ENCODE measurements at places on chromosomes 5 and 9.

- DNase-seq: no peak
Measured at GRCh38 chr5:55320571-55320970, 12.8 kb downstream of the MTREX start.

DNA sequence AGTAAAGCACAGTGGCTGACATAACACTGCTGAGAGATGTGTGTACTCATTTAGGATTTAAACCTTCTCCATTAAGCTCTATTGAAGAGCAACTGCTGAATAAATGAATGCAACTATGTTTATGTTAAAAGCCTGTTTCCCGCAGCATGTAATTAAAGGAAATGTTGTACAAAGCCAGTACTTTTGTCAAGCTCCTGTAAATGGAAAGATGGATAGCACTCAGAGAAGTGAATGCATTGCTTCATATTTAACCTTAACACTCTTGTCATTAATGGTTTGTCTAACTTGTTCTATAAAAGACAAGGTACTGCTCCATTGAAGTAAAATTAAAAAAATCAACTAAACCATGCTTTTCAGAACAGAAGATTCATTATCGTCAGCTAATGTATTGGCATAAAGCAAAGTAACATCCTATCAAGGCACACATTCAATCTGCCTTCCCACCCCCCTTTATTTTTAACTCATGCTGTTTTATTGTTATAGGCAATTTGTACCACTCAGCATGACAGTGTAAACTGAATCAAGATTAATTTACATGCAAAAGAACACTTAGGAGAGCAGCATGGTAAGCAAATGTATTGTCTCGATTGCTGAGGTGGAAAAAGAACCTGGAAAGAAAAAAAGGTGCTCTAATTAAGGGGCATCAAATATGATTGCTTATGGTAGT, 240.9 kb upstream of the TBCA start:
- DNase-seq: no peak

DNA sequence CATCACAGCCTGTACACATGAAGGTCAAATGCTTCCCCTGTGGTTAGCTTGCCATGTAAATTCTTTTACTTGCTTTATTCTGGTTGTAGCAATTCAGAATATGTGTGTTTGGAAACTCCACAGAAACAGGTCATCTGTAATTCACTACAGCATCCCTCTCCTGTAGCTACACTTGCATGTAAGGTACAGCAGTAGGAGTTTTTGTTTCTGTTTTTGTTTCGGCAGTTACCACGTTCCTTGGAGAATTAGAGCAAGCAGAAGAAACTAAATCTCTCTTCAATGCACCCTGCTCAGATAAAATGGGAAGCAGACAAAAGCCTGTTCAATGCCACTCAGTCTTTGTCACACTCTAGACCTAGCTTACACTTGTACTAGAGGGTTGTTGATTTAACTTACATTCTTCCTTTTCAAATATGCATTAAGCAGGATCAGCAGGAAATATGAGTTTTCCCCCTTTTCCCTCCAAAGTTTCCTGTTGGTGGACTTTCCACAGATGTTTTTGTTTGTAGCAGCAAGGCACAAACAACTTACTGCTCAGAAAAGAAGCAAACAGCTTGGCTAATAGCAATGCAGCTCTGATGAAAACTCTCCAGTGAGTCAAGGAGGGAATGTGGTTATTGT, 80.9 kb downstream of the YIPF5 start:
- DNase-seq: no peak

DNA sequence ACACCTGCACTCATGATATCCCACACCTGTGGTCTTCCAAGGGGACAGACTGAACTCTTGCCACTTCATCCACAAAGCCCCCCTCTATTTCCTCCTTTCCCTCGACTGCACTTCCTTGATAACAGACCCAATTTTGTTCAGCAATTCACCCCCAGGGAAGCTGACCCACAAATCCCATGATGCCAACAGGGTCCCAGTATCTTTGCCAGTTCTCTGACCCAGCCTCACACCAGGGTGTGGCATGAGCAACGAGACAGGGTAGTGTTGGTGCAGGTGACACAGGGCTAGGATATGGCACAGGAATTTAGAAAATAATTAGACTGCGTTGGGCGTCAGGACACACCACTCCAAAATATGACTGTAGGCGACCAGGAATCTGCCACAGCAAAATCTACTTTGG, 30.2 kb upstream of the KCNIP1 start:
- DNase-seq: no peak

DNA sequence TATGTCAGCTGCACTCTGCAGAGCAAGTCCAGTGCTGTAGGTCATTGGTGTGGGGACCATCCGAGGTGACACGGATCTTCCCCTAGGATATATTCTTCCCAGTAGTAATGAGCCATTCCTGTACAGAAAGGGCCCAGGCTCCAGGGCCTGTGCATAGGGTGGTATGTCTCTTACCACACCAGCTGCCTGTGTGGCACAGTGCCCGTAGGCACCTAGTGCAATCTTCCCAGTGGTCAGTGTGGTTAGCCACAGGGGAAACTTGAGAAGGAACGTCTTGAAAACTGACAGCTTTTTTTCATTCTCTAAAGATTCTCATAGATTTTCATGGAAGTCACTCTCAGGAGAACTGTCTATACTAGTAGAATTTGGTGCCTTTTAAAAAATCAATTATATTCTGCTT, 39.8 kb downstream of the CYSTM1 start:
- DNase-seq: no peak

DNA sequence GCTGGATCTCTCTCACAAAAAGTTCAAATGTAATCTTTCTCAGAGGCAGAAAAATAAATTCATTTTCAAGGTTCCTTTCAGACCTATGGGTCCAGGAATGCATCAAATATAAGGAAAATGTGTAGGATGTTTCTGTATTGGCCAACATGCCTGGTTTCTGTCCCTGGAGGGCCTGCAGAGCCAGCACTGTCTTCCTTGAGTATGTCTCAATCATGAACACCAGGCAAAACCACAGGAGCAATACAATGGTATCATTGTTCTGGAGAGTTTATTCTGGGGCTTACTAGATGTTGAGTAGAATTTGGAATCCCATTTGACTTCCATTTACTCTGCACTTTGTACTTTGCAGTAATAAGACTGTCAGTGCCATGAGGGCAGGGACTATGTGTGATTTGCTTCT, 23.5 kb downstream of the INSYN2B start:
- no peak for DNase-seq

DNA sequence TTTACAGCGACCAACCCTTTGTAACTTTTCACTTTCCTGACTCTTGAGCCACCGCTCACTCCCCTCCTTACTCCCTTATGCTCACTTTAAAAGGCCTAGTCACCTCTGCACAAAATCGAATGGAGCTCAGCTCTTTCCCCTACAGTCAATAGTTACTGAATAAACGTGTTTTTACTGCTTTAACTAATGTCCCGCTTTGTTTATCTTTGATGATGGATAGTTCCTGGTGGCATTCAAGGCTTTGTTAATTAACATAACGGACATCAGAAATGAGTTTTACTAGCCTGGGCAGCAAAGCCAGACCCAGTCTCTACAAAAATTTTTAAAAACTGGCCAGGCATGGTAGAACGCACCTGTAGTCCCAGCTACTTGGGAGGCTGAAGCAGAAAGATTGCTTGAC, 5.0 kb downstream of the SERINC5 start:
- no peak for DNase-seq

DNA sequence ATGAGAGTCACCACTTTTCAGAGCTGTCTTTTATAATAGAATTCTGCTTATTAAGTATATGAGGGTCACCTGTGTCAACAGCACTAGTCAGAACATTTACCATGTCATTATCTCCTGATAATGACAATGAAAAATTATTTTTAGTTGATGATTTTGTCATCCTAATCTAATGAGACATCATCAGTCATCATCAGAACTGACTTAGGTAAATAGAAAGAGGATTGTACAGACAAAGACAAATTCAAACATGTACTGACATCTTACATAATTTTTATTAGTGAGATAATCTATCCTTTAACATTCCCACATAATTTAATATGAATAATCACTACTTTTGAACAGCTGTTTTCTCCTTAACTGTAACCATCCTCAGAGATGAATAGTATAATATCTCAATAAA, 22.6 kb downstream of the CDH9 start:
- no peak for DNase-seq

DNA sequence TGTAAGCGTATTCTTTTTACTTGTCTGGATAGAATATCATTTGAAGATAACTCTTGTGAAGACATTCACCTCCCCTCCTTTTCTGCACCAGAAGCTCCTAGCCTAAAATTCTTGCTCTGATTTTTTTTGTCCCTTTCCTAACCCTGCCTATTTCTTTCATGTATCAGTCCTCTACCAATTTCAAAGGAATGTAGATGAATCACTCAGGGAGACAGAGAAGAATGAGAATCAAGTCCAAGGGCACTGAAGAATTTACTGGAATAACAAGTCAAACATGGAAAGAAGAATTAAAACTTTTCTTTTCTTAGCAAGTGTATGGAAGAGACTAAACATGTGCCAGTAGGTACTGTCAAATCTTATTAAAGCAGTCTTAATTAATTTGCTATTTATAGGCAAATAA, 618.7 kb downstream of the DNAH5 start:
- DNase-seq: no peak

DNA sequence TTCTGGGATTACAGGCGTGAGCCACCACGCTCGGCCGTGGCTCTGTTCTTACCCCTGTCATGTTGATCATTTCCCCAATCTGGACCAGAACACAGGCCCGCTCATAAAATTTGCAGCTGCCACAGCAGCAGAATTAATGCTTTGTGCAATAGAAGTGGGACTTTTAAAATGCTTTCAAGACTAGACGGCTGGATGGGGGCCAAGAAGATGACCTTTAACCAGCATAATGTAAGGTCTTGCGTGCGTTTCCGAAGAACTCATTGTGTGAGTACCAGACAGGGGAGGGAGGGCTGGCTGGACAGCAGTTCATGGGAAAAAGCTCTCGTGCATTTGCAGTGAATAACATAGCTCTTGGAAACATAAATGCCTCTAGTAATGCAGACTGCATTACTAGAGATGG, 3.5 kb upstream of the WDR38 start:
- DNase-seq: no peak

GRCh38 chr5:88552426-88552825, 283.8 kb upstream of the TMEM161B start:
- DNase-seq: no peak

DNA sequence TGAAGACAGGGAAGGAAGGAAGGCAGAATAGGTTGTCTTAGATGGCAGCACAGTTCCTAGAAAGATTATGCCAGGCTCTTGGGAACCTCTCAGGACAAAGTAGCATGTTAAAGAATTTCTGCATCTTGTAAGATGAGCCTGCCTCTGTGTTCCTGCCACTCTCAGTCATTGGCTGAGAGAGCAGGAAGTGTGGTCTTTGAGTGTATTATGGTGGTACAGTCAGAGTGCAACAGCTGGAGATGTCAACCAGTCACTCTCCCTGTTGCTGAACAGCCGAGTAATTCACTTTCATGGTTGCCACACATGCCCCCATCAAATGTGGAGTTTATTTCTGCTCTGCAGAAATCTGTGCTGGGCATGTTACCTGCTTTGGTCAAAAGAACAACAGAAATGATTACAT, 659.6 kb upstream of the RIOK2 start:
- no peak for DNase-seq

- no peak for DNase-seq
Measured at GRCh38 chr5:89849830-89850512, 559.6 kb downstream of the CETN3 start.

DNA sequence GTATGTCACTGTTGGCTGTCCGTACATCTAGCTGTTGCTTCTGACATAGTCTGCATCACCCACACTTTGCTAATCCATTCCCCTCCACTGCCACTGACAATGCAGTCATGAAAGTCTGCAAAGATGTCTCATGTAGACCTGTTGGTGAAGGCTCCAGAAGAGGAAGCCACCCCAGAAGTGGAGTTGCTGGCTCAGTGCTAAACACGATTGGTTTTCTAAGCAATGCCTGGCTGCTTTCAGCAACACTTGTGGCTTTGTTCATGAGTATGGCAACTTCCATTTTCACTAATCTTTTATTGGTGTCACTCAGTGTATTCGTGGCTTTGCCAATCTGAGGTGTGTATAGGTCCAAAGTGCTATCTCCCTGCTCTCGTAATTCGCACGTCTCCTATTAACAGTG, 288.1 kb downstream of the GADD45G start:
- DNase-seq: no peak

DNA sequence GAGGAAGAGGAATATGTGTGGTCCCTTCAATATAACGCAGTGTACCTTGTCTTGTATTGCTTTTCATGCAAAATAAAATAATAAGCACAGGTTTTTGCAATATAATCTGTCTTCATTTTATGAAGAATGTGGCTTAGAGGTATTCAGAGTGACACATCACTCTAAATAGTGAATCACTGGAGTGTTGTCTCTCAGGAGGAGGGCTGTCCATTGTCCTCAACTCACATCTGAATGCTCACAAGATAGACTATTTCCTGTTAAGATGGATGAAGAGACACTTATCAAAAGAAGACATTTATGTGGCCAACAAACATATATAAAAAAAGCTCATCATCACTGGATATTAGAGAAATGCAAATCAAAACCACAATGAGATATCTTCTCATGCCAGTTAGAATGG, 1147.5 kb upstream of the C9orf72 start:
- DNase-seq: no peak

- DNase-seq: no peak
Measured at GRCh38 chr9:130857864-130858738, 23.0 kb downstream of the ABL1 start.

DNA sequence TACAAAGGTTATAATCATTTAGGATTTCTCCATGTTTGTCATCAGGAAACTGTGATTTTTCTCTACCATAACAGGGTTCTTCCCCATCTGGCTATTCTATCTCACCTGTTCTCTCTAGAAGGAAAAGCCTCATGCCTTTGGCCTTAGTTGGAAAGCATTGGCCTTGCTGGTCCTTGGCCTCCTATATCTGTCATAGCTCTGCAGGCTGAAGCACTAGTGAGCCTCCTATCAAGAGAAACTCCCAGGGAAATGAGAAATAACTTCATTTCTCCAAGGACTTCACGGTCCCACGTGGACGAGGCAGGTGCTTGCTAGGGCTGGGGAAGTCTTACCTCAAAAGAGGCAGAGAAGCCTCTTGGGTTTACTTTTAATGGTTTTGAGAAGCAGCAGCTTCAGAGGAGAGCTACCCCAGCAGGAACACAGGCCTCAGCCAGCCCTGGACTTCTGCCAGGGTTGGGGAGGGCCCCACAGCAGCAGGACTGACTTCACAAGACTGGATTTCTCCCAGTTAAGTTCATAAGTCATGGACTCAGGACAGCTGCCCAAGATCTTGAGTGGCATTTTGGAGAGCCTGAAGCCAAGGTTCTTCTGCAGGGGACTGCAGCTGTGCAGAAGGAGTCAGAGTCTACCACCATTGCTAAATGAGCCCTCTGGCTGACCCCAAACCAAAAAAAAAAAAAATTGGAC, 15.8 kb upstream of the PSAT1 start:
- no peak for DNase-seq

GRCh38 chr9:125407432-125407973, 145.9 kb downstream of the GAPVD1 start:
- no peak for DNase-seq

Data from activated T-cell treated with anti-CD3 and anti-CD28 coated beads, Interleukin-2, amount 50 U/mL, for 1 hour (primary cell).